Fibroblast of gingiva (primary cell): ENCODE measurements at places on chromosomes 3 and 15.

GRCh38 chr3:40997711-40998519 lies 201.4 kb upstream of the CTNNB1 start:
- DNase-seq, result no peak

- DNase-seq, result no peak
Measured at GRCh38 chr3:192216067-192216466, 511.3 kb downstream of the FGF12 start.

DNA sequence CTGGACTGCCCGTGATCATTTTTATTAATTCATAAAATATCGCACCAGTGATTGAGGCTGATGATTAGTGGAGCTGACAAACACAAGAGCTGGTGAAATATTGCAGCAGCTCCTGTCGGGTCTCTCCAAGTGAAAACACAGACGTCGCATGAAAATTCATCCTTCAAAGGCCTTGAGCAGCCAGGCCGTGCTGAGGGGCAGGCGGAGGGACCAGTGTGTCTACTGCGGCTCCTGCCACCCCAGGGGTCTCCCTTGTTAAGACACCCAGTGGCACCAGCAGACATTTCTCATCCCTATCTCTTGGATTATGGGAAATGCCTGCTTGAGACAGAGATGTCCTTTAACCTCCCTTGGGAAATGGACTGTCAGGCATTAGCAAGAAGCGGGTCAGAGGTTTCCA lies 289.4 kb upstream of the TLE3 start:
- DNase-seq, result no peak

DNA sequence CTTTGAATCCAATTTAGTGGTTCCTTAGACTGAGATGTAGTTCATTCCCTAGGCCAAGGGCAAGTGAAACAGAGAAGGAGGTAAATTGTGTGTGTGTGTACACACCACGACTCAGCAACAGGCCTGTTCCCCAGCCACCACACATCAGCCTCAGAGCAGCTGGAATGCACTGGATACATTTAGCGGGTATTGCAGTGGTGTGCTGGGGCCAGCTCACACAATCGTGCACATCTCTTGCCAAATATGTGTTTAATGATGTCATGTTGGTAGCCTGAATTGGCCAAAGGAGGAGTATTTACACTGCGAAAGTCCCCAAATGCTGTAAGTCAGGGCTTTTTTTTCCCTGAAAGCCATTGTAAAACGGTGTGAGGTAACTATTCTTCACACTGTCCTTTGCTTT lies 82.3 kb downstream of the RBPMS2 start:
- peak; percentile 93 for DNase-seq

DNA sequence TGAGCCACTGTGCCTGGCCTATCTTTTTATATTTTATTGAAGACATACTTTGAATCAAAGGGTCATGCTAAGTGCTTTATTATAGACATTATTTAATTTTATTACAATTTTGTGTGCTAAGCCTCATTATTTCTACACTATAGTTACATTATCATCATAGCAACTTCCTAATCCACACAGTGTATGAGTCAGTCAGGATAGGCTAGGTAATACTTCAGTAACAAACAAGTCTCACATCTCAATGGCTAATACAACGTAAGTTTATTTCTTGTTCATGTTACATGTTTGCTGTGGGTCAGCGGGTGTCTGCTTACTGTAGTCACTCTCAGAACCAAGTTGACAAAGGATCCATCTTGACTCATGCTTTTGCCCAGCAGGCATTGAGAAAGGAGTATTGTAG lies 292.6 kb upstream of the TGFBR2 start:
- DNase-seq, result no peak

GRCh38 chr15:39874890-39875549 lies 45.0 kb downstream of the GPR176 start:
- peak; percentile 64 for DNase-seq

DNA sequence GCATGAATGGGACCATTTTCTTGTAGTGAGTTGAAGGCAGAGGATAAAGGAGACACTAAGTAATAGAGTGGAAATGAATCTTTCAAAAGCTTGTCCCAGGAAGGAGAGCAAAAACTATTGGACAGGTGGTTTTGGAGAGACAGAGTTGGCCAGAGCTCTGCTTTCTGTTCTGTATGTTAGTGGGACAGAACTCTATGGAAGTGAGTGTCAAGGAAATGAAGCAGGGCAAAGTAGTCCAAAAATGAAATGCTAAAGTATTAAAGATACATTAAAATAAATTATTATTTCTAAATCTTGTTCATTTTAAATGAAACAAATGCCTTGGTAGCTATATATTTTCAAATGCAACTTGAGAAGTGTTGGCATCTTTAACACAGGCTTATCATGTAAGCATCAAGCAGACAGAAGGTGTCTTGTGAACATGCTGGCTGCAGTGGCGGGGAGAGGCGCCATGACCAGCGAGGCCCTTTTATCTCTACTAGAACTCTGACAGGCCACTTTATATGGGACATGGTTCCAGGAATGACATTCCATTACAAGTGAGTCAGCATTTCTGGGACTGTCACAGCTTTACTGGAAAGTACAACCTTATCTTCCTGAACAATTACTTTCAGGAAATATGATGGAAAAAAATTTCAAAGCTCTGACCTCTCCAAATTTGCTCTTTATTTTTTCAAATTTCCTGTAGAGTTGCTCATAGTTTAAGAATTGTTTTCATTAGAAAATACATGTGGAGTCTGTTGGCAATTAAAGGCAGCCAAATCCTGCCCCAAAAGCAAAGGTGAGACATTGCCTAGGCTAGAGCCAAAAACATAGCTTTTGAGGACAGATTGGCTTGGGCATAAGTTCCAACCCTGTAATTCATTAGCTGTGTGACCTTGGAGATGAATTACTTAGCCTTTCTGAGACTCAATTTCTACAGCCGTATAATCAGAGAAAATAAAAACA lies 106.5 kb downstream of the ECT2 start:
- no peak for DNase-seq

GRCh38 chr15:74283368-74283767 lies 47.2 kb downstream of the CCDC33 start:
- DNase-seq, result no peak

- no peak for DNase-seq
Measured at GRCh38 chr3:97892852-97893251, 71.0 kb downstream of the CRYBG3 start.

GRCh38 chr3:46904303-46905212 lies 27.0 kb downstream of the PTH1R start:
- DNase-seq, result no peak

GRCh38 chr3:77254967-77255831 lies 215.3 kb downstream of the ROBO2 start:
- DNase-seq, result peak; percentile 47

GRCh38 chr15:65583701-65584100 lies 27.2 kb downstream of the INTS14 start:
- DNase-seq, result no peak

GRCh38 chr3:74091204-74091603 lies 466.5 kb upstream of the PDZRN3 start:
- DNase-seq, result no peak

DNA sequence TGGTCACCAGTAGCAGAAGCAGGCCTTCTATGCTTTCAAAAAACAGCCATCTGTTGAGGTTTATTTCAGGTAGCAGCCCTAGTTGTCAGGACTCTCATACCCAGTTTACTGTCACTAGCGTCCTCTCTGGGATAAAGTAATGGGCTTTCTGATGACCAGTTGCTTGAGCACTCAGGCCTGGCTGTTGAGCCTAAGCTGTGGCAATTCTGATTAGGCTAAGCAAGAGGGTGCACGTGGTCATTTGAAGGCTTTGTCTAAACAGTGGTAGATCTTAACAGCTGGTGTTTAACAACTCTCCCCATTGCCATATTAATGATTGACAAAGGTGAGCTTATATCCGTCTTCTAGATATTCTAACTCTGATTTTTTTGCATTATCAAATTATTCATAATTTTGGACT lies 132.9 kb upstream of the TMCO5A start:
- no peak for DNase-seq

- DNase-seq, result no peak
Measured at GRCh38 chr15:68417897-68418296, 14.1 kb downstream of the ITGA11 start.

DNA sequence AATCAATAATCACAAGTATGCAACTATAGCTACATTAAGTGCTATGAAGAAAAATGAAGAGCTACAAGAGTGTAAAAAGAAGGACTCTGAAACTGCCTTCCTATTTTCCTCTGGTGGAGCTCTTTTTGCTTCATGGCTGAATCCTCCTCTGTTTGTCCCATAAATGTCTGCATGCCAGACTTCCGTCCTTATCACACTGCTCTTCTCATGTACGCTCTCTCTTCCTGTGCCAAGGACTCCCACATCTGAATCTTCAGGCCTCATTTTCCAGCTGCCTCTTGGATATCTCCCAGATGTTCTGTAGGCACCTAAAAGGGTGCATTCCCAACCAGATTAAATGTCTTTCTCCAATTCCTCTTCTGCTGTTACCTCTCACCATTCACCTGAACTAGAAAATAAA lies 123.7 kb downstream of the MECOM start:
- no peak for DNase-seq

DNA sequence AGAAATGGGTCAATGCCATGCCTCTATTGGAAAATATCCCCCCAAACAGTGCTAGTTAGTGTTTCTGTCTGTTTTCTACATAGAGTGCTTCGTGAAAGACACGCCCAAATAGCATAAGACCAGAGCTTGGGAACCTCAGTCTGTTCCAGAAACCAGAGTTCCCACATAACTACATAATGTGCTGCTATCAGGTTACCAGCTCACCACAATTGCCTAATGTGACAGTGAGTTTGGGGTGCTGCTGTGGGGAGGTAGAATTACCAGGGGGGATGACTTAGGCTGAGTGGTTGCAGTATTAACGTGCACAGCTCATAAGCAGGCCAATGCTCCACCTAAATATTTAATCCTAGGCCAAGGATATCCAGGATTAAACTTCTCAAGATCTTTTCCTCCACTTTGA lies 39.2 kb downstream of the DUT start:
- DNase-seq, result peak; percentile 93

DNA sequence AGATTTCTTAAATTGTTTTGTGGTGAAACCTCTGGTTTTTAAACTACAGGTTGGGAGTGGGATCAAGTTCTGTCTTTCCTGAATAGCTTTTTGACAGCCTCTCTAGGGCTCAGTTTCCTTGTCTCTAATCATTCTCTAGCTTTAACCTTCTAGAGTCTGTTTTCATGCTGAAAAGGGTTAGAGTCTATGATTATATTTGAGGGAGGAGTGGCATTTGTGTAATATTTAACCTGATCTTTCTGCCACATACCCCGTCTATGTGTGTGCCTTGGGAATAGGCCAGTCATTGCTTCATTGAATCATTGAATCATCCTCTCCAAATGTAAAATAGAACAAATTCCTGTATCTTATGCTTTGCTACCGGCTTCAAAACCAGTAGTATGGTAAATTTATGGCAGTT lies 204.9 kb downstream of the KLHL25 start:
- DNase-seq, result peak; percentile 67

- peak; percentile 34 for DNase-seq
Measured at GRCh38 chr15:93035953-93036810, 52.8 kb downstream of the RGMA start.

GRCh38 chr3:31725976-31726375 lies 193.3 kb downstream of the STT3B start:
- DNase-seq, result no peak

DNA sequence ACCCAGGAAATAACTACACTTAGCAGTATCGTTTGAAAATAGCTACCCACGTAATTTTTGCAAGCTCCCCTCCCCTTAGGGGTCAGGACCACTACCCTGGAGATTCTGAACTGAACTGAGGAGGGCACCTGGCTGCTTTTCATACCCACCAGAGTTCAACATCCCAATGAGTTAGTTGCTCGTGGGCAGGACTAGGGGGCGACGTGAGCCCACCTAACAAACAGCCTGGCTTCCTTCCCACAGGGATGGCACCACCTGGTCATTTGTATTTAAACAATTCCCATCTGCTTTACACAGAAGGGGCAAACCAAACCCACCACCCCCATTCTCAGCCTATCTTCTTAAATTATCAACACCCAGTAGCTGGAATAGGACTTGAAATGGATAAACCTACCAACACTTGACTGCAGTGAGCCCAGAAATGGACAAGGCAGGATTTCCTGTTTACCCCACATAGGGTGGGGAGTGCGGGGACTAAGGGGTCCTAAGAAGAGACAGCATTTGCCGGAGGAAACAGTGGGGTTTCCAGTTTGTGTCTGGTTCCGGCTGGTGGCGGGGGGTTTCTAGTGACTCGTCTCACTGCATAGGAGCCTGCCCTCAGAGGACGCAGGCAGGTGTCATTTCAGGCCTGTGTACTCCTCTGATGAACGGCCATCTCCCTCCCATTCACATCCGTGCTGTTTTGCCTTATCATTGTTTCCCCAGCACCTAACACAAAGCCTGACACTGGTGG lies 11.6 kb upstream of the VGLL4 start:
- no peak for DNase-seq

GRCh38 chr3:142213298-142213697 lies 12.1 kb downstream of the GK5 start:
- peak; percentile 73 for DNase-seq

DNA sequence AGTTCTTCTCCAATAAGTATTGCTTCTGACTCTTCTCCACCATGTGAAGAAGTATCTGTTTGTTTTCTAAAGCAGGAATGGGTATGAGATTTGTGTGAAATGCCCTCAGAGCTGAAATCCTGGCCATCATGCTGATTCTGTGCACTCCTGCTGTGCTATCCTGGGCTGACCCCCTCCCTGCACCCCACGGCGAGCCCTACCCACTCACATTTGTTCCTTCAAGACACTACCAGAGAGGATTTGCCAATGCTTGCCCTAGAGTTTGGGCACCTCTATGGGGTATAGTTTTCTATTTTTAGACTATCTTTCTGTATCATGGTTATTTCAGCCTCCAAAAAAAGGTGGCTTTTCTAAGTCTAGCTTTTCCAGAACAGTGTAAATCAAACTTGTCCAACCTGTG lies 18.5 kb downstream of the TXNRD3 start:
- DNase-seq, result no peak

DNA sequence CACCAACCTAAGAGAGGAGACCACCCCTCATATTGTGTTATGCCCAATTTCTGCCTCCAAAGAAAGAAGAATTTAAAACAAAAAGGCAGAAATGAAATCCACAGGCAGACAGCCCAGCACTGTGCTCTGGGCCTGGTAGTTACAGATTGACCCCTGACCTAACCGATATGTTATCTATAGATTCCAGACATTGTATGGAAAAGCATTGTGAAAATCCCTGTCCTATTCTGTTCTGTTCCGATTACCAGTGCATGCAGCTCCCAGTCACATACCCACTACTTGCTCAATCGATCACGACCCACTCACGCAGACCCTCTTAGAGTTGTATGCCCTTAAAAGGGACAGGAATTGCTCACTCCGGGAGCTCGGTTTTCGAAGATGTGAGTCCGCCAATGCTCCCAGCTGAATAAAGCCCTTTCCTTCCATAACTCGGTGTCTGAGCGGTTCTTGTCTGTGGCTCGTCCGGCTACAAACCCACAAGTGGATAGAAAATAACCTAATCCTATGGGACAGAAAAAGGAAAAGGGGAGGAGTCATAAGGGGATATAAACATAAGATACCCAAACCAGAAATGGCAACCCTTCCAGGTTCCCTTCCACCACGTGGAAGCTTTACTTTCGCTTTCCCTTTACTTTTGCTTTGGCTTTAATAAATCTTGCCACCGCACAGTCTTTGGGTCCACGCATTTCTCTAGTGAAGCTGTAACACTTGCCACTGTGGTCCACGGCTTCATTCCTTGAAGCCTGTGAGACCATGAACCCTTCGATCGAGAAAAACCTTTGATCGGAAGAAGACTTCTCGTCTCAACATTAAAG lies 1.7 kb upstream of the CFAP91 start:
- DNase-seq, result no peak

GRCh38 chr3:31407665-31408064 lies 125.1 kb upstream of the STT3B start:
- peak; percentile 10 for DNase-seq
